NCI-H2081 treated with DMSO at 0.1 percent for 48 hours (cell line): ENCODE measurements at places on chromosomes 4 and X.

DNA sequence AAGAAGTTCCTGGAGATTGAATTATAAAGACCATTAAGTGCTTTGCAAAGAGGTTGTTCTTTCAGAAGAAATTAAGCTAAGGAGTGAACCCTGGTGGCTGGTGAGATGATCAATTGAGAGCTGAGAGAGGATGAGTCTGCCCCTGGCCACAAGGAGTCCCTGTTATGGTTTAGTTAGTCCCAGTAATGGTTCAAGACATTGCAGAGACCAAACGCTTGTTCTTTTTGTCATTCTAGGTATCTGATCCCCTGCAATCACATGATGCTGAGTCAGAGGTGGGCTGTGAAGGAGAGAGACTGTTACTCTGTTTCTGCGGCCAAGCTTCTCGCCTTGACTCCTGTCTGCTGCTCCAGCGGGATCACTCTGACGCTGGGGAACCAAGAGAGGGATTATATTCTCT, 114.5 kb downstream of the GATB start:
- DNase-seq = no peak

GRCh38 chr4:149765630-149766029, 50.0 kb downstream of the IQCM start:
- no peak for DNase-seq

DNA sequence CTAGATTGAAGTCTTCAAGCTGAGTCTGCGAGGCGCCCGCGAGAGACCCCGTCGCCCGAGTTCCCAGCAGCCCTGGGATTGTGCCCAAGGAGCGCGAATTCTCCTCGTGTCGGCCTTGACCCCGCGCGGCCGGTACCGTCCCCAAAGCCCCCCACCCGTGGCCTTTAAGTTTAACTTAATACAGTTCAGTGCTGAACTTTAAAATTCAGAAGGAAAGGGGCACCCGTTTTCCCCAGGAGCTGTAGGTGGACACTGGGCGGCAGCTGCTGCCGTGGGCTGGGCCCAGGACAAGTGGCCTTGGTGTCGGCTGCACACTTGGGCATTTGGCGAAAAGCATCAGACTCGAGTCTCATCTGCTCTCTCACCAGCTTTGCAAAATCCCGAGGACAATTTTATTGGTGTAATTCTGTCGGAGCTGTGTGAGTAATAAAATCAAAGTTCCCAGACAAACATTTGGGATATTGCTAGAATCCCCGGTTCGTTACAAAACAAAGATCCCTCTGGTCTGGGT, 634 bp downstream of the CWH43 start:
- DNase-seq = no peak

GRCh38 chrX:39957816-39958566, 139.8 kb downstream of the BCOR start:
- no peak for DNase-seq

DNA sequence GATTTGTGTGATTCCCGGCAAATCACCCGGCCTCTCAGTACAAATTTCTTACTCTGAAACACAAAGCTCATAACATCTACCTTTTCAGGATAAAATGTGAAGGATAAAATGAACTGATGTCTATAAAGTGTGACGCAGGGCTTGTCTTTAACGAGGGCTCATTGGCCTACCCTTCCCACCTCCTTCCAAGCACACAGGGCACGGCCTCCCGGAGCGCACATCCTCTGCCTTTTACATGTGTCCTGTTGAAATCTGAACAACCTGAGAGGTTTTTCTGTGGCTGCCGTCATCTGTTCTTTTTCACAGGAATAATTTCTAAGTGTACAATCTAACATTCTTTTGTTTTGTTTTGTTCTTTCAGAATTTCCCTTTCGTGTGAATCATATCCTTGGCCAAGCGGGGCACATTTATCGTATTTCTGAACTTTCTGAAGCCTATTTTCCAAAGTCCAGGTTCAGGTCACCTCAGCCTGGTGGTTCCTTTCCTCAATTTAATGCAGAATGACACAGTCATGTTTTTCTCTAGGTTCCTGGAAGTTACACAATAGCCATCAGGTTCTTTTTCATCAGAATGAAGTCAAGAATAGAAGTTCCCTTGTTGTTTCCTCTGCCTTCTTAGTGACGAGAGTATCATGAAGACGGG, 53.1 kb upstream of the SPRY1 start:
- DNase-seq = no peak

DNA sequence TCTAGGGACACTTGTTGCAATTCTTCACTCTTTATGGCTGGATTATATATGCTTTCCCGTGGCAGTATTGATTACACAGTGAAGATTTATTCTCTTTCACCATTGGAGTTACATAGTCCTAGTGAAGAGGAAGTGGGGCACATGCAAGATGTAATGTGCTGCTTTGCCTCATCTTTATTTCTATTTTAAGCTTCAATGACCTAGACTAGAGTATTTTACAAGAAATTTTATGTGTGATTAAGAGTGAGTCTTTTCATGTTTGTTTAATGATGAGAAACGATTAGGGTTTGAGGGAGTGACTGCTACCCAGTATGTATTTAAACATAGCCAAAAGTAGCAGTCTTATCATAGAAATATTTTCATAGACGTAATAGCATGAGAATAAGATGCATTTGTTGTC, 30.8 kb downstream of the DIAPH2 start:
- no peak for DNase-seq

- no peak for DNase-seq
These were observed 26.9 kb downstream of the ZNF41 start for GRCh38 chrX:47456080-47456479.

GRCh38 chr4:112058433-112058832, 86.8 kb upstream of the FAM241A start:
- DNase-seq = no peak

DNA sequence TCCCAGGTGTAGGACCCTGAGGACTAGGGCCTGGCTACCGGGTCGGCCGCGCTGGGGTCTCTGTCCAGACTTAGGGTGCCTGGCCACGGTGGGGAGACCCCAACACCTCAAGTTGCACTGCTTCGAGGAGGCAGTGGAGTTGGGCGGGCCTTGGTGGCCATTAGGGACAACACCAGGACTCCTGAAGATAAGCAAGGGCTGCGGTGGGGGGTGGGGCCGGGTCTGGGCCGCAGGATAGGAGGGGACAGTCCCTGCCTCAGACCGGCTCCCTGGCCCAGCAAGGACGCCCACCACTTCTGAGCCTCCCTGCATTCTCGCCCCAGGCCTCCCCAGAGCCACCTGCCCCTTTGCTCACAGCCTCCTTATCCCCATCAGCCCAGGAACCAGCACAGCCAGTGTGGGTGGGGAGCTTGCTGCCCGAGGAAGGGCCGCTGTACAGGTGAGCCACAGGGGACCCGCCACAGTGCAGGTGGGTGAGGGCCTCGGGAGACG, 5.5 kb upstream of the MXD4 start:
- no peak for DNase-seq

DNA sequence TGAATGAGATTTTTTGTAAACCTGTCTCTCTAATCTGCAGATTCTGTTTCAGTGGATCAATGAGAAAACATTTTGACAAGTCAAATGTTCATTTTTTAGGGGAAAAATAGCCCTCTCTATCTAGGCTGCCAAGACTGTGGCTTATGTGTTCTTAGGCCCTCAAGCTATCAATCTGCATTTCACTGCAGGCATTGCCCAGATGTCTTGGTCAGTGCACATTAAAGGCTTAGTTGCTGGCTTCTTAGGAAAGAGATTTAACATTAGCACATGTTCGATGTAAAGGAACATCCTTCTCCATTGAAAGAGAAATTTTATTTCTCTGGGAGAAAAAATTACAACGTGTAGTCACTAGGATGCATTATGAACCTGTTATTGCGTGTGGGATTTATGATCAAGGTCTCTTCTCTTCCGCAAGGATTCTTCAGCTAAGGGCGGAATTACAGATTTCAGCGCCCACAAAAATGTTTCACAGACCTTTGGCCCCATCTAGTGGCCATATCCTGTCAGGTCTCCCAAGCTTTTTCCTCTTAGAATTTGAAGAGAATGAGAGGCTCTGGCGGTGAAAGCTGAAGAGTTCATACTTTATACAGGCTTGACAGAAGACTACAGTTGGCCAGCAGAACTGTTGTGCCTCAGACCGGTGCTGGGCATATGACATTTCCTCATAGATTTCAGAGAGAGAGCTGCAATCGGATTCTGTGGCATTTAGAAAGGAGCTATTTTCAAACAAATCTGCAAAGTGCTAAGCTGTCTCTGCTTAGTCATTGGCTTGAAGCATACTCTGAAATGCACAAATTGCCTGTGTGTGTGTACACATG, 144.6 kb upstream of the NOCT start:
- DNase-seq = peak; percentile 73

GRCh38 chr4:146029939-146030710, 91.5 kb upstream of the ZNF827 start:
- DNase-seq = no peak

GRCh38 chr4:43607827-43608461, 715.4 kb downstream of the GRXCR1 start:
- no peak for DNase-seq
